ENCODE measurements at places on chromosomes 4 and X.

GRCh38 chr4:16606691-16607090 is 291.8 kb downstream of the LDB2 start:
- DNase-seq = no peak
- H3K4me1 ChIP-seq = no peaks in the 10 kb centered on the region
- H3K36me3 ChIP-seq = no peaks in the 10 kb centered on the region

GRCh38 chr4:1505511-1506460 is 99.5 kb upstream of the NKX1-1 start:
- no peak overlapping the region for H3K4me3 ChIP-seq
- no peaks in the 10 kb centered on the region for H3K27me3 ChIP-seq
- no peak overlapping the region for H3K27ac ChIP-seq
- H3K36me3 ChIP-seq = no peaks in the 10 kb centered on the region
- H3K4me1 ChIP-seq = no peaks in the 10 kb centered on the region

DNA sequence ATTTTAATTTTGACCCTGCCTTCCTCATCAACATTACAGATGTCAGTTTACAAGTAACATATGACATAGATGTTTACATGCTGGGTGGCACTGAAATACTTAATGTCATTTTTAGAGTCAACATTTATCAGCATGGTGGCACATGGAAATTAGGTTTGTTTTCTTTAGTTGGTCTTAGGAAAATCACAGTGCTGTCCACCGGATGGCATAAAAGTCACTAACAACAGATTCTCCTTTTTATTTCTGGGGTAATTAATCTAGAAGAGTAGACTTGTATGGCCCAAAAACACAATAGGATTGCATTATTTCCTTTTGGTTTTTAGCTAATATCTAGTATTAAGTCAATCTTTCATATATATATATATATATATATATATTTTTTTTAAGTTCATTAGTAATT is 88.6 kb upstream of the HHIP start:
- H3K27ac ChIP-seq = no peak overlapping the region
- H3K36me3 ChIP-seq = no peaks in the 10 kb centered on the region
- DNase-seq = no peak
- no peak overlapping the region for H3K4me3 ChIP-seq

GRCh38 chrX:118164138-118164537 is 47.5 kb upstream of the KLHL13 start:
- H3K27ac ChIP-seq = no peak overlapping the region
- no peaks in the 10 kb centered on the region for H3K27me3 ChIP-seq
- H3K36me3 ChIP-seq = no peaks in the 10 kb centered on the region

GRCh38 chr4:138522366-138522765 is 280.2 kb upstream of the SLC7A11 start:
- no peak for DNase-seq
- no peaks in the 10 kb centered on the region for H3K27me3 ChIP-seq
- H3K4me3 ChIP-seq = no peak overlapping the region
- no peak overlapping the region for H3K27ac ChIP-seq
- H3K4me1 ChIP-seq = no peaks in the 10 kb centered on the region

DNA sequence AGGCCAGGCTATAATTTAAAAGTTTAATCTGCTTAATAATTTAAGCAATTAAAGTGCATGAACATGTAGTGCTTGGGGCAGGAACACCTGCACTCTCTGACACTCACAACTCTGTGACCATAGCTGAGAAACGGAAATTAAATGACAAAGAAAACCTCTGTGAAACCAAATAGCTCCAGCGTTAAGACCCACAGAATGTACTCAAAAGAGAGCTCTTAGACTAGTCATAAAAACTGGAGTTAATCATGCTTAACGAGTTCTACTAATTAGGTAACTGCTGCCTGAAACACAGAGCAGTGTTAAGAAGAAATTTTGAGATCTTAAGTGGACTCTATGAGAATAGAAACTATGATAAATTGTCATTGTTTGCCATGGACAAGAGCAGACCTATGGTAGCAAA is 174.4 kb upstream of the SPIN4 start:
- peaks cover 4% of the 10 kb centered on the region for H3K4me1 ChIP-seq
- H3K4me3 ChIP-seq = no peak overlapping the region
- DNase-seq = no peak
- H3K36me3 ChIP-seq = no peaks in the 10 kb centered on the region
- no peaks in the 10 kb centered on the region for H3K27me3 ChIP-seq

DNA sequence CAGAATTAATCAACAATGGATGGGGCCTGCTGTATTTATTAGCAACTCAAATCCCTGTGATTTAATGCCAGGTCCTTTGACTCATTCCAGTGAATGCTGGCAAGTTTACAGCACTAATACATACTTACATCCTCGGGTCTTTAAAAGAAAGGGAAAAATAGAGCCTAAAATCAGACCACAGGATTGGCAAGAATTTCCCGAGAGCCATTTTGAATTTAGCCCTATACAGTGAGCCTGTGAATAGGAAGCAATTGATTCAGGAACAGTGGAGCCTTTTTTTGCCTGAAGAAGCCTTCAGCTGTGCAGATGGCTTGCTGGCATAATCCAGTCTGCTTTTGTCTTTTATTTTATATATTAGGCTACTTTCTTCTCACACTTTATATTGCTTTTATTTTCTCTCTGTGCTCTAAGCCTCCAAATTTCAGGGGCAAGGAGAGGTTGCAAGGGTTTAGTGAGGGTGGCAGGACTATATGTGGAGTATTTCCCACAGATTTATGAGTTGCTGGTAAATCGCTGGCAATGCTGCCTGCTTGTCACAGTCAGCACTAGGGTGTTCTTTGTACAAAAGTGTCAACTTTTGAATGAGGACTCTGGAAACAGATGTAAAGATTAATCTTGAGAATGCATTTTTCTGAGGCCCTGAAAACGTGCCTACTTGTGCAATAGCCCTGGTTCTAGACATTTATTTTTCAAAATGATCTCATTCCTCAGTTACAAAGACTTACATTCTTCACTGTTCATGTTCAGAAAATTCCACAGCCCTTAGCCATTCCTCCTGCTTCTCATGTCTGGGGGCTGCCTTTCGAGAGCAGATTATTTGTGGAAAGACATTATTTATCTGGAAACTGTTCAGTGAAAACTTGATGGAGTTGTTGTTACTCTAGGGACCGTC is 303.5 kb downstream of the SPRY1 start:
- no peak overlapping the region for H3K27ac ChIP-seq
- H3K27me3 ChIP-seq = no peaks in the 10 kb centered on the region
- H3K4me1 ChIP-seq = peaks cover 7% of the 10 kb centered on the region

DNA sequence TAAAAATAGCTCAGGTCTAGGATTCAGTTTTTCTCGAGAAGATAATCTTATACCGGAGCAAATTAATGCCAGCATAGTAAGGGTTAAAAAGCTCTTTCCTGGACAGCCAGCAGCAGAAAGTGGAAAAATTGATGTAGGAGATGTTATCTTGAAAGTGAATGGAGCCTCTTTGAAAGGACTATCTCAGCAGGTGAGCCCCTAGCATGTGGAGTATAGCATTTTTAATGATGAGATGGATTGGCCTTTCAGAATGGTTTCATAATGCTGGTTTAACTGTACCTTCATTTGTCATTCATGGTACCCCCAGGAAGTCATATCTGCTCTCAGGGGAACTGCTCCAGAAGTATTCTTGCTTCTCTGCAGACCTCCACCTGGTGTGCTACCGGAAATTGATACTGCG is 79.4 kb downstream of the SLC10A6 start:
- H3K4me1 ChIP-seq = no peaks in the 10 kb centered on the region
- no peaks in the 10 kb centered on the region for H3K27me3 ChIP-seq
- H3K4me3 ChIP-seq = no peak overlapping the region
- no peak overlapping the region for H3K27ac ChIP-seq
- no peak for DNase-seq

DNA sequence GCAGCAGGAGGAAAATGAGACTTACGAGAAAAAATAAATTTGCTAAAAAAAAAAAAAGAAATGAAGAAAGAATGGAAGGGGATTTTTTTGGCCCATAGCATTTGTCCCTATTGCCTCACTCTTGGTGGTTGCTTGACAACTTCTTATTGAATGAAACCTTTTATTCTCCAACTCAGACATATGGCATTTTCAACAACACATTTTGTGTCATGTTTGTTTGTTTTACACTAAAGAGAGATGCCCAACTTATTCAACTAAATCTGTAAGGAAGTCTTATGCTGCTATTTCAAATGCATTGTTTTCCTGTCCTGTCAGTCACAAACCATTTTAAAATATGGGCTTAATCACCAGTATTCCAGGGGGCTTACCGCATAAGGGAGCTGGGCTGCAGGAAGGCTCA is 409.1 kb upstream of the TENM3 start:
- DNase-seq = no peak
- no peaks in the 10 kb centered on the region for H3K36me3 ChIP-seq
- no peaks in the 10 kb centered on the region for H3K4me1 ChIP-seq
- H3K27ac ChIP-seq = no peak overlapping the region
- H3K27me3 ChIP-seq = no peaks in the 10 kb centered on the region

- no peak for DNase-seq
- no peak overlapping the region for H3K4me3 ChIP-seq
- no peaks in the 10 kb centered on the region for H3K4me1 ChIP-seq
- H3K36me3 ChIP-seq = no peaks in the 10 kb centered on the region
- no peak overlapping the region for H3K27ac ChIP-seq
- no peaks in the 10 kb centered on the region for H3K27me3 ChIP-seq
These were observed 119.1 kb upstream of the PRDX4 start for GRCh38 chrX:23548164-23548563.

DNA sequence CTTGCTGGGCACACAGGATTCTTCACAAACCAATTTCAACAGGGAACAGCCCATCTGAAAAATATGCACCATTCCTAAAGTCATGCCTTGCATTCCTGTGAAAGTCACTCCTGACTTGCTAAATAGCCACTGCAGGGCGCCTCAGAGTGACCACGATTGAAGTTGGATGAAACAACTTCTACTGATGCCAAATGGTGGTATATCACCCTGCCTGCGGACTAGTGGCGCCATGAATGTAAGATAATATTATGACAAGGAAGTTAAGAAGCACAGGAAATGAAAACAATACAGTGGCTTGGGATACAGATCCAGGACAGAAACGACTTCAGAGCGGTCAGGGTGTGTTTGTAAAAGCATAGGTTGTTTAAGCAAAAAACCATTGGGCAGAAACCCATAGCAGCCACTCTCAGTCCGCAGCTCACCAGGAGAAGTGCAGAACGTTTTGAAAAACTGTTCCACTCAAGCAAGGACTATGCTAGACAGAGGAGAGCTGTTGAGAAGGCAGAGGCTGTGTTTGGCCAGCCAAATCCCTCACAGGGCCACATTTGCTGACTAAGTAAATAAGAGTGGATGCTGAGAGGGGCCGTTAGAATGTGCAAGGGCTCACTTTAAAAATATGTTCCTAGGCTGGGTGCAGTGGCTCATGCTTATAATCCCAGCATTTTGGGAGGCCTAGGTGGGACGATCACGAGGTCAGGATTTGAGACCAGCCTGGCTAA is 250.4 kb downstream of the PTTG2 start:
- peaks cover 4% of the 10 kb centered on the region for H3K4me1 ChIP-seq
- H3K4me3 ChIP-seq = no peak overlapping the region
- no peaks in the 10 kb centered on the region for H3K27me3 ChIP-seq
- no peak for DNase-seq

GRCh38 chr4:146194212-146194611 is 18.7 kb downstream of the LSM6 start:
- no peaks in the 10 kb centered on the region for H3K27me3 ChIP-seq
- no peak overlapping the region for H3K27ac ChIP-seq
- peaks cover 5% of the 10 kb centered on the region for H3K4me1 ChIP-seq
- H3K4me3 ChIP-seq = no peak overlapping the region
- no peak for DNase-seq

- H3K36me3 ChIP-seq = no peaks in the 10 kb centered on the region
- H3K4me3 ChIP-seq = no peak overlapping the region
- H3K27me3 ChIP-seq = no peaks in the 10 kb centered on the region
These were observed 65.7 kb upstream of the SLITRK2 start for GRCh38 chrX:145751943-145752342.

DNA sequence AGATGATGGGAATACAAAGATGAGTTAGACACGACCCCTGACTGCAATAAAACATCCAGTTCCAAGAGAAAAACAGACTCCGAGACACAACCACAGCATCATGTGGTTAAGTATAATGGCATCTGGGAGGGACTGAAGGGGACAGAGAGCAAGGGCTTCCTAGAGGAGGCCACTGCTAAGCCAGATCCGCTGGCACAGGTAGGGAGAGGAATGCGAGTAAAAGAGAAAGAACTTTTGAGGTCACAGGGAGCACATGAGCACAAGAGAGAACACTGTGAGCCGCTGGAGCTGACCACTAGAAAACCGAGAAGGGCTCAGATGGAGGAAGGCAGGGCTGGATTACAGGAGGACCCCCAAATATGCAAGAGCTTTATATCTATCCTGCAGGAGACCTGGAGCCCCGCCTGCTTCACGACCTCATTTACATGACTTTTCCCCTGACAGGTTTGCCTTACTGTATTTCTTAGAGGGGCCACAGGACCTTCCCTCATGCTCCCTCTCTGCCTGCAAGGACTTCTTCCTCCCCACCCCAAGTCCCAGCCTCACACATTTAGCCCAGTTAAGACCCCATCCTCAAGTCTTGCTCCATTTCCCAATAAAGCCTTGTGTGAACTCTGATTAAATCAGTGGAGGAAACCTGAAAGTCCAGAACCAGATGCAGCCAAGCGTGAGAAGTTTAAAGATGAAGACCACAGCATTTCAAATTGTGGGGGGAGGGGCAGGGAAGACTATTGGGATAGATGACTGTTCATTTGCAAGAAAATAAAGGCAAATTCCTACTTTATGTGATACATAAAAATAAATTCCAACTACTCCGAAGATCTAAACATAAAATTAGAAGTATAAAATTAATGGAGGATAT is 29.6 kb downstream of the MFAP3L start:
- no peak for DNase-seq
- H3K27ac ChIP-seq = no peak overlapping the region
- H3K36me3 ChIP-seq = peaks cover 5% of the 10 kb centered on the region
- H3K4me1 ChIP-seq = no peaks in the 10 kb centered on the region
- no peaks in the 10 kb centered on the region for H3K27me3 ChIP-seq

DNA sequence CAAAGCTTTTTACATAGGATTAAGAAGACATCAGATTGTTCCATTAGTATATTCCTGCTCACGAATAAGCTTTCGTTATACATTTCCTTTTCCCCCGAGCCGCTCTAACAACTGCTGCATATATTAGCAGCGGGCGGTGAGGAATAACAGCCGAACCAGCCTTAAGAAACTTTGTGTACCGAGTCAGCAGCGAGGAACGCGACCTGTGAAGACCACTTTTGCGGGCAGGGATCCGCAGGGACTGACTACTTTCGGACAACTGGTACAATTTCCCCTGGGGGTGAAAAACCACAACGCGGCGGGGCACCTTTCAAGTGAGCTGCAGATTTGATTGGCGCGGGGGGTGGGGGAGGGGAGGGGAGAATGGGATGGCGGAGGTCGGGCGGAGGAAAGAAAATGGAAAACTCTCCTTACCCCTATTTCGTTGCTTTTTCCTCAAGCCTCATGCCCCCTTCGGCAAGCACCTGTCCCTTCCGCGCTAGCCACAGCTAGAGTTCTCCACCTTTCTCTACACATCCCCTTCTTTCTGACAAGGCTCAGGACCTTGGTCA is 5.9 kb upstream of the PITX2 start:
- no peak for DNase-seq
- H3K27me3 ChIP-seq = peaks cover 21% of the 10 kb centered on the region
- no peak overlapping the region for H3K4me3 ChIP-seq
- peaks cover 11% of the 10 kb centered on the region for H3K4me1 ChIP-seq
- H3K27ac ChIP-seq = no peak overlapping the region

DNA sequence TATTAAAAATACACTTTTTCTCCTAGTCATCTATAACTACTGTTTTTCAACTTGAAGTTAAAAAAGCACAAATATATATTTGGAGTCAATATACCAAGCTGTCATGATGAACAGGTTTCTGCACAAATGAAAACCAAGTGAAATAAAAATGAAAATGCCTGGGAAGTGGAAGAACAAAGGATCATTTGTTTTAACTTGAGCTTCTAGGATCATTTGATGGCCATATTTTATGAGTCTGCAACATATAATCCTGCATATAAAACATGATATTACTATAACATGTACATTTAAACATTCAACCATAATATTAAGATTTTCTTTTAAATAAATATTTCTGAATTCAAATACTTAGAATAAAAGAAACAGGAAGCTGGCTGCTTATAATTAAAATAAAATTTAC is 8.5 kb upstream of the ARHGEF38 start:
- no peaks in the 10 kb centered on the region for H3K27me3 ChIP-seq
- H3K27ac ChIP-seq = no peak overlapping the region
